Activated T-cell treated with anti-CD3 and anti-CD28 coated beads, Interleukin-2, amount 50 U/mL, for 4 hours (primary cell): ENCODE measurements at places on chromosomes 13 and 19. TPM values are rescaled to one million over a fixed set of nuclear protein-coding genes. Genes with fewer than 3 reads are reported as not detected.

GRCh38 chr19:1584500-1585242 lies 8.0 kb downstream of the MBD3 start:
- no peak for DNase-seq

DNA sequence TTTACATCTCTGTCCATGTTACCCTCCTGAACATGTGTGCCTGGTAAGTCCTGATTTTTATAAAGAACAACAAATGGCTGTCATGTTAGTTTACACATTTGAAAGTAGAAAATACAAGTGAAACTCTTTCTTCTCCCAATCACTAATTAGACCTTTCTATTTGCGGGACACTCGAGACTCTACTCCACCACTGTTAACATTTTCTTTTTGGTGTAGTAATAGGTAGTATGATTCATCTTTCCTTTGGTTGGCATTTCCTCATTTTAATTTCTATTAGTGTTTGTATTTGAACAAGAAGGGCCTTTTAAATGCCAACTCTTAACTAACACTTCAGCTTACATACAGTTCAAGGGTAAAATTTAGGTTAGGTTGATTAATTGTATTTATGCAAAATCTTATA lies 371.1 kb downstream of the PCDH9 start:
- DNase-seq, result no peak

GRCh38 chr13:71587817-71588216 lies 279.2 kb downstream of the DACH1 start:
- no peak for DNase-seq

DNA sequence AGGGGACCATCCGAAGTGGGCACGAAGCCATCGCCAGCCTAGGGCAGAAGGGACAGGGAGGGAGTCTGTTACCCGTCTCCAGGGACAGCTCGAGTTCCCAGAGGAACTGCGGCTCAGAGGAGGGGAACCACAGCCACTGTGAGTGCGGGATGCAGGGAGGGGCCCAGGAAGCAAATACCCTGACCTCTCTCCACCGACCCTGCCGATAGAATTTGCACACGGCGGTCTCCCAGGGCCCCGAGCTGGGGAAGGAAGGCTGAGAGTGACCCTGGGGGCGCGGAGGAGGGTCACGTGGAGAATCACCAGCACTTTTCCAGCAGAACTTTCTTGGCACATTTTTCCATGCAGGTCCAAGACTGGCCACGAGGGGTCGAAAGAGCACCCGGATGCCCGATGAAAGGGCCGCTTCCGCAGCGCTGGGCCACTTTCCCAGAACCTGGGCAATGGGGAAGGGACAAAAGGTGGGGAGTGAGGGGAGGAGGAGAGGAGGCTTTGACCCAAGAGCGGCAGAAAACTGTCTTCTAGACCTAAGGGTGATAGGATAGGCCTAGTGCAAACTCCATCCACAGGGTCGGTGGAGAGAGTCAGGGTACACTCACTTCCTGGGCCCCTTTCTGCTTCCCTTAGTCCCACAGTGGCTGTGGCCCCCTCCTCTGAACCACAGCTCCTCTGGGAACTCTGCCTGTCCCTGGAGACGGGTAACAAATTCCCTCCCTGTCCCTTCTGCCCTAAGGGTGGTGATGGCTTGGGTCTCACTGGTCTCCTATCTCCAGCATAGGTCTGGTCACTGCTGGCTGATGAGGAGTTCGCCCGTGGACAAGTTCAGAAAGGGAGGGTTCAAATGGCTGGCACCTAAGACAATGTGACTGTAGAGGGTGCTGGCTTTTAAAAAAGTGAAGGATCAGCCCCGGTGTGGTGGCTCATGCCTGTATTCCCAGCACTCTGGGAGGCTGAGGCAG lies 5.3 kb upstream of the GPR4 start:
- peak; percentile 33 for DNase-seq

GRCh38 chr19:54521022-54521859 lies 18.6 kb downstream of the LAIR2 start:
- DNase-seq, result no peak

DNA sequence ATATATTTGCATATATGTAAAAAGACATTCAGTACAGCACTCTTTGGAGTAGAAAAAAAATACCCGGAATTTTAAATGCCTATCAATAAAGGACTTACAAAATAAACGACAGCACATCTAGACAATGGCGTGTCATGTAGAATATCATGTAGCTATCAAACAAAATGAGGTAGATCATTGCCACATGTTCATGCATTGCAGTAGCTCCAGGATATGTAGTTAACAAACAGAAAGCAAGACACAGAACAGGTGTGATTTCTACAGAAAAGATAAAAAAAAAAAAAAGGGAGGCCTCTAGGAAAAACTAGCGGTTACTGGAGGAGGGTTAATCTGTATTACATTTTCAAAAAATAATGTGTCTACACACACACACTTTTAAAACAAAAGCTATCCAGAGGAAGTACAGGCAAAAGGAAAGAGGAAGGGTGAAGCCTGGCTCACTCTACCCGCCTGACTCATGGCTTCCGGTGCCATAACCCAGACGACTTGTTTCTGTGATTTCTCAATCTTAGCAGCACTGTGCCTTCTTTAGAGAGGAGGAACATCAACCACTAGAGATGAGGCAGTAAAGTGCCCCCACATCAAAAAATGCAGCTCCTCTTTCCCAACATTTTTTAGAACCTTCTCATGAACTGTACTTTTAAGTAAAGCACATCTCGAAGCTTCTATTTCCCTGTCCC lies 6.9 kb downstream of the KCTD12 start:
- DNase-seq, result peak; percentile 61

DNA sequence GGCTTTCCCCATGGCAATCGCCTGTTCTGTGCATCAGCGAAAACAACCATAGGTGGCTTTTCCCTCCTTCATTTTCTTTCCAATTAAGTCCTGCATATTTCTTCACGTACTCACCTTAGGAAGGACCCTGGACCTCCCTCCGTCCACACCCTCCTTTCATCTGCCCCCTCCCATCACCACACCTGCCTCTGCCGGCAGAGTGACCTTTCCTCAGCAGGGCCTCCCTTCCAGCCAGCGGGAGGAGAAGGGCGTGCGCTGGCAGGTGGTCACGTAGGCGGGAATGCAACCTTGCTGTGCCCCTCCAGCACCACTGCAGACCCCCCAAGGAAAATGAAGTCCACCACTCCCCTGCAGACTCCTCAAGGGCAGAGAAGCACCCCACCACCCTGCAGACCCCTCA lies 61.1 kb downstream of the GSX1 start:
- DNase-seq, result no peak

DNA sequence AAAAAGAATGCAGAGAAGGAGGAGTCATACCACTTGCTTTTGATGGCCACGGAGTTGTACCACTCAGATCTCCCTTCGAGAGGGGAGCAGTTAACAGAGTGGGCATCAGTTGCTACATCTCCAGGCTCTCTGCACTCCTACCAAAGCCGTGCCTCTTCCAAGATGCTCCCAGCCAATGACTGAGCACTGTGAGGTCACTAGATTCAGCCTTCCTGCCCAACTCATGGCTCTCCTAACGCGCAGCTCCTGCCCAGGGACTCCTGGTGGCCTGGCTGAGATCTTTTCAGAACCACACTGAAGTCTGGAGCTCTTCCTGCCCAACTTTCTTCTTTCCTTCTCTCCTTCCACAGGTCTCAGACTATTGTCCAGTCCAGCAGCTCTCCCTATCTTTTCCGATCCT lies 66.7 kb downstream of the LHFPL6 start:
- DNase-seq, result no peak

GRCh38 chr13:35554972-35555623 lies 78.6 kb upstream of the MAB21L1 start:
- no peak for DNase-seq

GRCh38 chr19:31529121-31529520 lies 179.9 kb upstream of the TSHZ3 start:
- DNase-seq, result no peak

Gene CEACAM5
- 0.37 TPM for total RNA-seq

Gene FPR3
- not detected for total RNA-seq

Gene IGFL3
- total RNA-seq, result not detected
